ENCODE measurements at places on chromosomes 6 and 20.

- peak; percentile 7 for DNase-seq
Measured at GRCh38 chr20:63497946-63498935, 642 bp downstream of the EEF1A2 start.

DNA sequence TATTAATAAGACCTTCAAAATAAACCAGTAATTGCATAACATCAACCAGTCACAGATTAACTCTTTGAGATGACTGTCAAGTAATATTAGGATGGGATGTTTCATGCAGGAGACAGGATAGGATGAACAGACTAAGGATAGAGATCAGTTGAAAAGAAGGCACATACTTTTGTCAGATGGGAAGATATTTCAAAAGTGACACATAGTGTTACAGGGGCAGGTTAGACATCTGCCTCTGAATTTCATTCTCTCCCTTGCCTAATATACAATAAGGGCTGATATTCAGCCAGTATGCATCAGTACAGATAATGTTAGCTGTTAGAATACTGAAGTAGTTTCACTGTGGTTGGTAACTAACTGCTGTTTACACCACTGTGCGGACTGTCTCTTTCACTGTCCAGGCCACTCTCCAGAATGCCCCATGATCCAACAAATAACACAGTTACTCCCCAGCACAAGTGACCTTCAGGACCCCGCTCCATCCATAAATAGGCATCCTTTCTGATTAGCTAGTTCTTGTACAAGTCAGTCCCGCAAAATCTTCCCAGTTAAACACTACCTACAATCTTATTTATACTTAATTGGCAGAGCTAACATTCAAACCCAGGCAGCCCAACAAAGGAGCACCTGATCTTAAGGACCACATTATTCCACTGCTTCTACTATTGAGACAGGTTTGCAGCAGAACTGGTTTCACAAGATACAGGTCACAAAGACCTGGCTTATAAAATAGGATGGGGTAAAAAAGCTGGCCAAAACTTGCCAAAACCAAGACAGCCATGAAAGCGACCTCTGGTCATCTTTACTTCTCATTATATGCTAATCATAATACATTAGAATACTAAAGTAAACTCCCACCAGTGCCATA lies 21.9 kb upstream of the PLN start:
- DNase-seq, result no peak

- no peak for DNase-seq
Measured at GRCh38 chr20:48603819-48604405, 223.9 kb downstream of the PREX1 start.

- DNase-seq, result no peak
Measured at GRCh38 chr20:60986506-60987156, 265.4 kb upstream of the CDH4 start.

GRCh38 chr6:109058620-109059019 lies 36.0 kb downstream of the SESN1 start:
- no peak for DNase-seq

GRCh38 chr6:164398647-164399046 lies 910.8 kb downstream of the C6orf118 start:
- no peak for DNase-seq

- no peak for DNase-seq
Measured at GRCh38 chr6:6781172-6781872, 192.8 kb downstream of the LY86 start.

- DNase-seq, result no peak
Measured at GRCh38 chr6:4256969-4257368, 121.6 kb upstream of the ECI2 start.

- DNase-seq, result no peak
Measured at GRCh38 chr20:50799890-50800550, 5.2 kb downstream of the BCAS4 start.

DNA sequence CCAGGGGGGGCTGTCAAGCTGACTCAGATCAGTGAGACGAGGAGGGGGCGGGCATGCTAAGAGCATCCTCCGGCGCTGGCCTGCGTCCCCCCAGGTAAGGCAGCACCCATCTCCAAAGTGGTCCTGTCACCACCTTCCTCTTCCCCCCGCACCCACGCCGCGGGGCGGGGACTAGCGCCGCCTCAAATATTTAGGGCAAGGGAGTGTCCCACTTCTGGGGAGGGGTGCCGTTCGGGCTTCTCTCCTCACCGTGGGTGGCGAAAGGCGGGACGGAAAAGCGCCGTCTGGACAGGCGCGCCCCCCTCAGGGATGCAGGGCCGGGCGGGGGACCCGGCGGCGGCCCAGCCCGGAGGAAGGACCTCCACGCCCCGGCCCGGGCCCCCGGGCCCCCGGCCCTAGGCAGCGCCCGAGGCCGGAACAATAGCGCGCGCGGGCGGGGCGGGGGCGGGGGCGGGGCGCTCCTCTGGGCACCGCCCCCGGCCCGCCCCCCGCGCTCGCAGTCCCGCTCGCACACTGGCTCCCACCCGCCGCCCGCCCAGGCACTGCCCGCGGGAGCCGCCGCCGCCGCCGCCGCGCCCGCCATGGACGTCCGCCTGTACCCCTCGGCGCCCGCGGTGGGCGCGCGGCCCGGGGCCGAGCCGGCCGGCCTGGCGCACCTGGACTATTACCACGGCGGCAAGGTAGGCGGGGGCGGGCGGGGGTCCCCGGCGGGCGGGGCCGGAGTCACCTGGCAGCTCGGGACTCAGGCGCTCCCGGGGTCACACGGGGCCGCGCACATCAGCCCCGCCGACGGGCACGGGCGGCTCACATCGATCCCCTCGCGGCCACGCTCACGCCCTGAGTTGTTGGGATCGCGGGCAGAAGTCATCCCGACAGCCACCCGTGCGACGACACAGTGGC lies at the start of gene TOX2:
TSS of gene TOX2 (plus strand) at position 542 of the 900 bp plus-strand sequence. CDS start at position 582, 40 bp downstream.
- peak; percentile 58 for DNase-seq

GRCh38 chr20:59718751-59719150 lies 114.4 kb downstream of the PHACTR3 start:
- DNase-seq, result no peak

DNA sequence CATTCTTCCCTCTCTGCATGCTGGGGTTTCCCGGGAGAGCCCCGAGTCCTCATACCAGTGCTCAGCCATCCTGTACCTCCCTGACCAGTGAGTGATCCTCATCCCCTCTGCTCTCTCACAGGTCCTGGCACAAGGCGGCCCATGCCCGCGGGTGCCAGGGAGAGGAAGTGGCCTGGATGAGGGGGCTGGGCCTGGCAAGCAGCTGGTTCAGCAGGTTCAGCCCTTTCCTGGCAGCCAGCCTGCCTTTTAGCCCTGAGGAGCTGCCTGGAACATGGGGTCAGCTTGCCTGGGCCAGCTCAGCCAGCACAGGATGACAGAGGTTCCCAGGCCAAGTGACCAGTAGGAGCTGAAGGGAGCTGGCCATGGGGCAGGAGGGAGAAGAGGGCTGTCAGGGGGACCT lies 10.9 kb downstream of the MOCS1 start:
- no peak for DNase-seq

GRCh38 chr6:139742671-139743070 lies 368.2 kb upstream of the CITED2 start:
- no peak for DNase-seq

DNA sequence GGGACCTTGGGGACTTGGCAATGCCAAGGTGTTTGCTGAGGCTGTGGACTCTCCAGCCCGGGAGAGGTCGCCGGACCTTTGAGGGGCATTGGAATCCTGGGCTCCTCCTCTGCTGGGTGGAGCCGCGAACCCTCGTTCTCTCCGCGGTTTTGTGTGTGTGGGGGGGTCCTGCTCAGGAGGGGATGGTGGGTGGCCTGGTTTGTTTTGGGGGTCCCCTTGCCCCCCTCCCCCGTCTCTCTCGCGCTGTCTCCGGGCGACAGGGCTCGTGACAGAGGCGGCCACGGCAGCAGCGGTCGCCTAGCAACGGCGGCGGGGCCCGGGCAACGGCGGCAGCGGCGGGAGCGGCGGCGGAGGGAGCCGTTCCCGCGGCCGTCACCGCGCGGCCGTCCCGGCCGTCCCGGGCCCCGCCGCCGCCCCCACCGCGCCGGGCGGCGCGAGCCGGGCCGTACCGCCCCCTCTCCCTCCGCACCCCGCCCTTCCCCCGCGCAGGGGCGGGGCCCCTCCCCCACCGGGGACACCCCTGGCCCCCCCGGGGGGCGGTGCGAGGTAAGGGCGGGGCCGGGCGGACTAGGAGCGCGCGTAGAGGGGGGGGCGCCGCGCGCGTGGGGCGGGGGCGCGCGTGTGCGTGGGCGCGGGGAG lies 7.8 kb downstream of the SYNGAP1 start:
- peak; percentile 49 for DNase-seq
